Immature natural killer cell (primary cell): ENCODE measurements at places on chromosomes 13 and 19. TPM values are rescaled to one million over a fixed set of nuclear protein-coding genes. Genes with fewer than 3 reads are reported as not detected.
A peak's percentile ranks its signal among the peaks of the same experiment; 100 is the strongest.

The LILRA1 gene
- polyA plus RNA-seq, result 0.47 TPM

The PRR20E gene
- polyA plus RNA-seq, result not detected

DNA sequence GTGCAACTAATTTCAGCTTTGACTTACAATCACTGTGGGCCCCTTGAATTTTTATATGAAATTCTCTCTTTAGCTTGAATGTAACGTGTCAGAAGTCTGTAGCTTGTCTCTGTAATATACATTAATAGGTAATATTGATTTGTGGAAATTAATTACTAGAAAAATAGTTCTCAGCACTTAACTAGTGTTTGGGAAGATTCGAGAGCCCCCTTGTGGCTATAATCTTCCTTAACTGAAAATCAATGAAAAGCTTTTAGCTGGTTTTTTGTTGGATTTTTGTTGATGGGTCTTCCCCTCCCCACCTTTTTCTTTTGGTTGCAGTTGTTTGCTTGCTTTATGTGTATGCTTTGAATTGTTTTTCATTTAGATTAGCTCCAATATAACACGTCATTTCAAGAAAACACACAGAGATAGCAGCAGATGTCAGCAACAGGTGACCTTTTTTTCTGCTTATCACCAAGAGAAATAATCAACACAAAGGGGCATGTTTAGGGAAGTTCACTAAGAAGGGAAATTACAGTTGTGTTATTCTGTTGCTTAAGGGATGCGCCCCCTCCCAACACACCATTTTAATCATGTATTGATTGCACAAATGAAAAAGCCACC is 176.8 kb downstream of the OXGR1 start:
- H3K27me3 ChIP-seq, result no peaks in the 10 kb centered on the region
- H3K4me1 ChIP-seq, result no peaks in the 10 kb centered on the region

GRCh38 chr19:12543855-12544254 is 7.4 kb downstream of the ZNF564 start:
- peak overlapping the region; percentile 81 for H3K27ac ChIP-seq
- no peaks in the 10 kb centered on the region for H3K27me3 ChIP-seq

The TGFBR3L gene
- not detected for polyA plus RNA-seq

DNA sequence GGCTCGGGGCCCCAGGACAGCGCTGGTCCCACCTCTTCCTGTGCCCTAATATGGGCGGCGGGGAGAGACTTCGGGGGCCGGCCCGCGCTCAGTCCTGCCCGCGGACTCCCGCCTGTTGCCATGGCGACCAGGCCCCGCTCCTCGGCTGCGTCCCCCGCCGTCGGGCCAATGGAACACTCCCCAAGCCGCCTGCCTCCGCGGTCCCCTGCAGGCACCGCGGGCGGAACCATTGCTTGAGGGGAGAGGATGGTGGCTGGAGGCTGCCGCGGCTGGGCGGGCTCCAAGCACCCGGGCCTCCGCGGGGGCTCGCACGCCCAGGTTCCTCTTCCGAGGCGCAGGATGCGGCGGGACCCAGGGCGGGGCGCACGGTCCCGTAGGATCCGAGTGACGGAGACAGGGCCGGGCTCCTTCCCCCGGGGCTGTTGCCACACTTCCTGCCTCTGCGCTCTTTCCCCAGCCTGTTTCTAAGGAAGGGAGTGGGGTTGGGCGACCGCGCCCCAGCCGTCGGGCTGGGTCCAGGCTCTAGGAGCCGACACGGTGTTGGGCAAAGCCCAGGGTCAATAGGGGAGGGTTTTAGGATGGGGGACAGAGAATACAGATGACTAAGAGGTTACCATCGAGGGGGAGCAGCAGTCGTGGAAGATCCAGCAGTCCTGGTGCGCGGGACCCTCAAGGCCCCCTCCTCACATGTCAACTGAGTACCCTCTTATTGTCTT is 1.2 kb upstream of the JUNB start:
- peaks cover 48% of the 10 kb centered on the region for H3K27me3 ChIP-seq
- DNase-seq, result peak; percentile 97
- peak overlapping the region; percentile 99 for H3K27ac ChIP-seq
- H3K4me1 ChIP-seq, result peaks cover 40% of the 10 kb centered on the region
- peak overlapping the region; percentile 96 for H3K4me3 ChIP-seq

The ZNF540 gene
- 2.7 TPM for polyA plus RNA-seq
